ENCODE measurements at places on chromosomes 7 and 10.

DNA sequence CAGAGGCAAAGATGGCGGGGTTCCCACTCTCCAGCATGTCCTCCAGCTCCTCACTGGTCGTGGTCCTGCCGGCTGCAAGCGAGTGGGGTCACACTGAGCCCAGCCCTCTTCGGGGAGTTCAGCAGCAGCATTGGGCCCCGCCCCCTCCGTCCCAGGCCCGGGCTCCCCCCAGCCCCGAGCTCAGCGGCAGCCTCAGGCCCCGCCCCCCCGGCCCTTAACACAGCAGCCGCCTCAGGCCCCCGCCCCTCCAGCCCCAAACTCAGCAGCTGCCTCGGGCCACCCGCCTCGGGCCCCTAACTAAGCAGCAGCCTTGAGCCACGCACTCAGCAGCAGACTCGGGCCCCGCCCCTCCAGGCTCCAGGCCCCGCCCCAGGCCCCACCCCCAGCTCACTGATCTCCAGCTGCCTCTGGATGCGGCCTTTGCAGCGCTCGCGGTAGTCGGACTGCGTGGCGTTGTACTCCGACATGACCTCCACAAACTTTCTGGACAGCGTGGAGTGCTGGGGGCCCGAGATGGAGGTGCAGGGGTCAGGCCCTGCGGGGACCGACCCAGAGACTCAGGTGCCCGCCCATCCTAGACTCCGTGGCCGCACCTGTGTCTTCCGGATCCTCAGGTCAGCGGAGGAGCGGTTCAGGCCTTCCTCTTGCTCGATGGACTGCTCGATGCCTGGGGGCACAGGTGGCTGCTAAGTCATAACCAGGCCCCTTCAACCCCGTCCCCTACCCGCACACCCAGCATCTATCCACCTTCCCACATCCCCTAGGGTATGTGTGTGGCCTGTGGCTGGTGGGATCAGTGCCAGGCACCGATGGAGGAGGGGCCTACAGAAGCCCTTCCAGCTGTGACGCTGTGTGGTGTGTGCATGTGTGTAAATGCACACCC lies 15.5 kb downstream of the STX1A start:
- no peak for DNase-seq

GRCh38 chr10:69130251-69130650 lies 6.3 kb downstream of the VPS26A start:
- no peak for DNase-seq

- no peak for DNase-seq
Observed at GRCh38 chr7:74481458-74482196, 27.9 kb downstream of the GTF2IRD1 start.

GRCh38 chr10:110775020-110775375 lies 96.7 kb upstream of the PDCD4 start:
- DNase-seq, result no peak

- no peak for DNase-seq
Observed at GRCh38 chr10:71770255-71770654, 3.1 kb downstream of the VSIR start.

All from stimulated activated CD4-positive, alpha-beta T cell treated with anti-CD3 and anti-CD28 coated beads, Interleukin-12 subunit alpha, Interleukin-12 subunit beta, amount 100 ng/mL, for 48 hours (primary cell).